ENCODE measurements at places on chromosomes 5 and 9.

DNA sequence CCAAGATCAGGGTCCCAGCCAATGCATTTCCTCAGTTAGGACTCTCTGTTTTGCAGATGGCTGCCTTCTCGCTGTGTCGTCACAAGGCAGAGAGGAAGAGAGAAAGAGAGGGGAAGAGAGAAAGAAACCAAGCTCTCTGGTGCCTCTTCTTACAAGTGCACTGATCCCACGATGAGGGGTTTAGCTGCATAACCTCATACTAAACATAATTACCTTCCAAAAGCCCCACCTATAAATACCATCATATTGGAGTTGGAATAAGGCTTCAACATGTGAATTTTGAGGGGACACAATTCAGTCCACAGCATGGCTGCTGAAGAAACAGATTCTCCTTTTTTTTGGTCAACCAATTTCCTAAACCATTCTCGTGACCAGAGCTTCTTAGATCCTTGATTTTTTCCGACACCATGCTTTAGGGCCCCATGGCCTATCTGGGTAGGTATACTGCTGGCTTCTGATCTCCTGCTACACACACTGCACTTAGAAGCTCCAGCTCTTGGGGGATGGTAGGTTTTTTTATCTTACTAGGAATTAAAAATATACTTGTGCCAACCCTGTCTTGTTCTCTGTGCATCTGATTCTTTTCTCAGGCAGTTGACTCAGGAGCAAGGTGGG is 5.1 kb downstream of the CAMK4 start:
- no peak for DNase-seq

DNA sequence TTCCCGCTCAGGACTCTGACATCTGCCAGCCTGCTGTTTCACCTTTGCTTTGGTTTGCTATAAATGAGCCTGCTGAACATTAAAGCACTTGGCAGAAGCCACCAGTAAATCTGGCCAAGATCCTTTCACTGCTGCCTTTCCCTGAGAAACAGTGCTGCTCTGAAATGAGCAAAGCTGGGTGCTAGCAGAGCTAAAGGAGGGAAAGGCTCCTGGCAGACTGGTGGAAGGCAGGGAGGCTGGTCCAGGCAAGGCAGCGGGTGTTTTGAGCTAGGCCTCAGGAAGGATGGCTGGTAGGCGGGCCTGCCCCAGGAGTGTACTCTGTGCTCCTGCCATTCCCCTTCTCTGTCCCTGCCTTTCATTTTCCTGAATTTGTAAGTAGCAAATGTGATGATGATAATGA is 52.5 kb upstream of the PTGS1 start:
- DNase-seq: no peak

- no peak for DNase-seq
Observed at GRCh38 chr9:110880189-110880588, 158.1 kb downstream of the LPAR1 start.

GRCh38 chr5:109908366-109908765 is 218.6 kb downstream of the MAN2A1 start:
- no peak for DNase-seq

DNA sequence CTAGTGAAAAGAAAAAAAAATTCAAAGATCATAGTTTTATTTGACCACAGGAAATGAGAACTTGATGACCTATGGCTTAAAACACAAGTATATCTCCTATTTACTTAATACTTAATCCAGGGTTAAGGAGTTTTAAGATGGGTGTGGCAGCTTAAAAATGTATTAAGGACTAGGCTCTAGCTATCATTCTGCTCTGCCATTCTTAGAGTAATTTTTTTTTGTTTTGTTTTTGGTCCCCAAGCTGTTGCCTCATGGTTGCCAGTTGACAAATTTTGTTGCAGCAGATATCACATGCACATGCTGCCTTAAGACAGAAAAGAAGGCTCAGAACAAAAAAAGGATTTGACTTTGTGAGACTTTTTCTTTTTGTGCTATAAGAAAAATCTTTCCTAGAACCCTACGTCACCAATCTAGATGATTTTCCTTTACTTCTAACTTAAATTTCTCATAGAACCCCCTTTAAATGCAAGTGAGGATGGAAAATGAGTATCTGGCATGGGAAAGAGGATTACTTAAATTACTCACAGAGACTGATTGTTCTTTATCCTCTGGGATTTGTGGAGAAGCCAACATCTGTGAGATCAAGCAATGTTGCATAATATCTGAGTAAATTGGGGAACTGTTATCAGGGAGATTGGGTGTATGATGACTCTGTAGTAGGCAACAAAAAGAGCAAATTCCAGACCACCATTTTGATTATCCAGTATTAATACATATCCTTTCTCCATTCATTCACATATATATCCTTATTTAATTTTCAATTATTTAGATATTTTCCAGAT is 364.7 kb upstream of the CD180 start:
- no peak for DNase-seq

DNA sequence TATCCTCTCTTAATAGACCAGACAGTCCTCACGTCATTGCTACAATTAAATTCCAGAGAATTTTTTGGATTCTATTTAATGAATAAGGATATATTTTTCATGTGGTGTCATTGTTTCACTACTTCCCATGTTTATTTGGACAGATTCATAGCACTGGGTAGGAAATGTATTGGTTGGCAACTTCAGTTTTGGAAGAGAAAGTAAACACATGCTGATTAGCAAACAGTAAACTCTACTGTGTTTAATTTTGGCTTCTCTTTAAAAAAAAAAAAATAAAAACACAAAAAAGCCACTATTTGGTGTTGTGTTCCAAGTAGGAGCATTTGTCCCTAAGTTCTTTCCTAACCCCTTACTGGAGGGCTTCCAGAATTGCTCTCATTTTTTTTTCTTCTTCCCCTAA is 77.3 kb downstream of the NFIB start:
- DNase-seq: no peak

DNA sequence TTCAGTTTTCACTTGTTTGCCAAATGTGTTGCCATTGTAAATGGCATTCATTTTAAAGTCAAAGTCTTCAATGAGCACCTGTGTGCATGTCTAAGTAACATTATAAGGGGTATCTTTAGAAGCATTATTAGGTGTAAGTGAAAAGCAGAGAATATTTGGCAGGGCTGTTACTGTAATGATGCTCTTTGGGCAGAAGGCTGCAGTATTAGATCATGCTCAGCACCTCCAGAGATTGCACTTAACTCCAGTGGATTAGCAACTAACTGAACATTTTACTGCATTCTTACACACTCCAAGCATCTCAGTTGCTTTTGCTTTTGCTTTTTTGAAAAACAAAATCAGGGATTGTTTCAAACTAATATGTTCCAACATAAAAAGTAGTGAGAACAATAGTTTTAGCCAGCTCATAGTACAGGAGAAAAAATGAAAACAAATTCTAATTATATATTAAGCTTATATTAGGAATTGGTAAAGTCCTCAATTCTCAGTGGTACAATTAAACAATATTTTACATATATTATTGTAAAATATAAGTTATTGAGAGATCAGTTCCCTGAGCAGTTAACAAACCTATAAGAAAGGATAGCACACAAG is 1740.9 kb upstream of the CDH9 start:
- DNase-seq: no peak

GRCh38 chr9:103991001-103991400 is 103.1 kb upstream of the SMC2 start:
- DNase-seq: no peak

DNA sequence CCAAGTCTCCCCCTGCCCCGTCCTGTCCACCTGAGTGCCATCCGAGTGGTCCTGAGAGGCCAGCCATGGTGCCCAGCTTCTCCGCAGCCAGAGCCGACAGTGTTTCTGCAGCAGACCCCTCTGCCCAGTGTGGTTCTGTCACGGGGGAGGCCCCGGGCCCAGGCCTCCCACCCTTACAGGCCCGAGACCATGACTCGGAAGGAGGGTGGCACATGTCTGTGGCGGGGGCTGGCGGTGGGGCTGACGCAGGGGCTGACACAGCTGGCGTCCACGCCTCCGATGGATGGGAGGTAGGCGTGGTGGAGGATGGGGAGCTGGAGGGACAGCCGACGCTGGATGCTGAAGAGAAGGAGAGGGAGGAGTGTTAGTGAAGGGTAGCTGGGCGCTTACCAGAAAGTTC is 35.0 kb upstream of the TBC1D2 start:
- DNase-seq: no peak

- no peak for DNase-seq
Observed at GRCh38 chr5:116452774-116453368, 121.8 kb downstream of the SEMA6A start.

DNA sequence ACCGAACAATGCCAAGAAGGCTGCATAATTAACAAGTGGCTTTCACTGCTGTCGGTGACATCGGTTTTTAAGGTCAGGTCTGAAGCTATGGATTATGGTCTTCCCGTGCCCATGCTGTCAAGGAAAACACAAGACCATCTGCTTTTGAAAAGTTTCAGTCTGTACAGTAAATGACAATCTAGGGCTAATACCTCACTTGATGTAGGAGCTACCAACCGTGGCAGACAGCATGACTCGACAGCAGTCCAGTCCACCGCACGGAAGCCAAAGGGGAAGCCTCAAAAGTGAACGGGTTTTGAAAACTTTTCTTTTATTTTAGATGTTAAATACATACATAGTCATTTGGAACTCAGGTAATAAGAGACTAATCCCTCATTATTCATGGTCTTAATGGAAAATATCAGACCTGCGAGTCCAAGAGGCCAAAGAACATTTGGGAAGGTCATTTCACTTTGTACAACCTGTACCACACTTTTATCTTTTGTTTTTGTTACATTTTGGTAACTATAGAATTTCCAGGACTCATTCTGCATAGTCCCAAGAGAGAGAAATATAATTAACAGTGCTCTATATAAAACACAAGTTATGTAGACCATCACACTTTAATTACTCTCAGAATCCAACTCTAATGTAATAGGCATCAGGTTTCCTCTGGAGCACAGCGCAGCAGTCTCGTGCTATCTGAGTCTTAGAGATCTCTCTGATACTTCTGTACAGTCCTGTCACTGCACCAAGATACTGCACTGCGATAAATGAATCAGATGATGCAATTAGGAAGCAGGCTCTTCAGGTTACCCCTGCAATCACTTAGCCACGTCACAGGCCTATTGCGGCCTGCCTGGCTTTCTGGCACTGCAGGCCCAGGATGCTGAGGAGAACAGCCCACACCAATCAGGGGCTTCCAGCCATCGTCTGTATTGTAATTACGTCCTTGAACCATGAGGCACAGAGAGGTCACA is 184.9 kb downstream of the FANCC start:
- DNase-seq: no peak

- no peak for DNase-seq
Observed at GRCh38 chr5:95591490-95591901, 28.4 kb upstream of the GPR150 start.

DNA sequence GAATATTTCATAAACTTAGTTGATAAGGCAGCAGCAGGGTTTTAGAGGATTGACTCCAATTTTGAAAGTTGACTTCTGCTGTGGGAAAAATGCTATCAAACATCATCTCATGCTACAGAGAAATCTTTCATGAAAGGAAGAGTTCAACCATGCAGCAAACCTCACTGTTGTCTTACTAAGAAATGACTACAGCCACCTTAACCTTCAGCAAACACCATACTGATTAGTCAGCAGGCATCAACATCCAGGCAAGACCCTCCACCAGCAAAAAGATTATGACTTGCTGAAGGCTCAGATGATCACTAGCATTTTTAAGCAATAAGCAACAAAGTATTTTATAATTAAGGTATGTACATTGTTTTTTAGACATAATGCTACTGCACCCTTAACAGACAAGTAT is 7.6 kb downstream of the TMEM174 start:
- DNase-seq: no peak

- no peak for DNase-seq
Observed at GRCh38 chr5:153879596-153879995, 159.1 kb downstream of the FAM114A2 start.

- no peak for DNase-seq
Observed at GRCh38 chr9:122307061-122307460, 42.4 kb downstream of the MRRF start.

- DNase-seq: no peak
Observed at GRCh38 chr5:9588254-9588653, 41.9 kb downstream of the TAS2R1 start.

- DNase-seq: no peak
Observed at GRCh38 chr5:41748631-41749030, 121.6 kb downstream of the OXCT1 start.

GRCh38 chr5:177477701-177478477 is 4.5 kb upstream of the DBN1 start:
- DNase-seq: no peak

DNA sequence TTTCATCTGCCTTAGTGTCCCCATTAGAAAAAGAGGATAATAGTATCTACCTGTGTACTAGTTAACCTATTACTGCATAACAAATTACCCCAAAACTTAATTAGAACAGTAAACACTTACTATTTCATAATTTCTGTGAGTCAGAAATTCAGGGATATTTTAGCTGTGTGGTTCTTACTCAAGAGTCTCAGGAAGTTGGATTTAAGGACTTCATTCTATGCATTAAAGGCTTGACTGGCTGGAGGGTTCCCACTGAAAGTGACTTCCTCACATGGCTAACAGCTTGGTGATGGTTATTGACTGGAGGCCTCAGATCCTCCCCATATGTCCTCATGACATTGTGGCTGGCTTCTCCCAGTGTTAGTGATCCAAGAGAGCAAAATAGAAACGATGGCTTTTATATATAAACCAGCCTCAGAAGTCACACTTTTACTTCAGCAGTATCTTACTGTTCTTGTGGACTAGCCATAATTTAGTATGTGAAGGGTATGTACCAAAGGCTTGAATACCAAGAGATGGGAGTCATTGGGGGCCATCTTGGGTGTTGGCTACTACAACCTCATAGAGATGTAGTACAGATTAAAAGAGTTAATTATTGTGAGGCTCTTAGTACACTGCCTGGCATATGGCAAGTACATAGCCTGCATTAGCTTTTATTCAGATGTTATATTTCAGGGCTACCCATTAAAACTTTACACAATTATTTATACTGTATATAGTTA is 9.9 kb downstream of the RAD23B start:
- DNase-seq: no peak

DNA sequence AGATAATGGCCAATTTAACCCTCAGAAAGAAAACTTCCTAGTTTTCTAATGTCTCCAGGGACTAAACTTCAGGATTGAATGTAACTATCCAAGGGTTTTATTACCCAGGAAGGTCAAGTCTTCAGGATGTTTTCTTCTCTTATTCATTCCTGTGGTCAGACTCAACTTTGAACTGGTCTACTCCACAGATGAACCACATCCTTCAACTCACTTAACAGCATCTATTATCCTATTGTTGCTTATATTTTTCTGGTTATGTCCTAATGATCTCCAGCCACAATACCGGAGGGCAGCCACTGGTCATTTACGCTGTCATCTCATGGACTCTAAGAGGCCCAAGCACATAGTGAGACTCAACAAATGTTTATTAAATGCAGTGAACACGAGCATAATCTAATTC is 47.2 kb upstream of the LIFR start:
- DNase-seq: no peak

DNA sequence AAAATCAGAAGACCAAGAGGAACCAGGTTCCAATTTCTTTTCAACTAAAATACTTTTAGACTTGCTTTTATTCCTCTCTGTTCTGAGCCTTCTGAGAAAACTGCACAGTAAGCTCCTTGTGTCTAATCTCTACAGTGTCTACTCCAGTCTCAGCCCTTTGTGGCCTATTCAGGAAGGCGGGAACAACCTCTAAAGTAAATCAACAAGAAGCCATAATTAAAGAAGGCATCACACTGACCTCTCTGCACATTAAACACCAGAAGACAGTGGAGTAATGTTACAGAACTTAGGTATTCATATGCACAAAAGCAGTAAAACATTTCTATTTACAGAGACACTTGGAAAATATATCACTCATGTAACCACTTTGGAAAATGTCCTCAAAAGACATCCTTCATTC is 14.9 kb downstream of the XPA start:
- DNase-seq: no peak

GRCh38 chr5:31427724-31428309 is 104.1 kb downstream of the DROSHA start:
- no peak for DNase-seq

GRCh38 chr9:120315154-120315553 is 264.8 kb downstream of the CDK5RAP2 start:
- DNase-seq: no peak

Measured in T-helper 1 cell (primary cell).